ACHN (cell line): ENCODE measurements at places on chromosomes 4 and X.

DNA sequence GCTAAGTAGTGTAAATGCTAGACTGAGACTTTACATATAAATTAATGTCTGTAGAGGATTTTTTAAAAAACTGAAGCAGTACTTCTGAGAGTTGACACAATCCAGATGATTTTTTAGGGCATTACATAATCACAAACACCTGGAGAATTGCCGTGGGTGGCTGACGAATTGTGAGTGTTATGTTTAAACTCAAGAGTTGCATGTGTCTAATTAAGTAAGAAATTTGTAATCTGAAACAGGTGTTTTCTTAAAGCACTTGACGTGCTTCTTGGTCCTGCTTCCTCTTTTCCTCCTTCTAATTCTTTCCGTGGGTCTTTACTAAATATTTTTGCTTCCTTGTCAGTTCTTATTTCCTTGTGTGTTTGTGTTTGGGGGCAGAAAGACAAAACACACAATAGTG is 27.8 kb downstream of the PIR start:
- DNase-seq, result no peak

DNA sequence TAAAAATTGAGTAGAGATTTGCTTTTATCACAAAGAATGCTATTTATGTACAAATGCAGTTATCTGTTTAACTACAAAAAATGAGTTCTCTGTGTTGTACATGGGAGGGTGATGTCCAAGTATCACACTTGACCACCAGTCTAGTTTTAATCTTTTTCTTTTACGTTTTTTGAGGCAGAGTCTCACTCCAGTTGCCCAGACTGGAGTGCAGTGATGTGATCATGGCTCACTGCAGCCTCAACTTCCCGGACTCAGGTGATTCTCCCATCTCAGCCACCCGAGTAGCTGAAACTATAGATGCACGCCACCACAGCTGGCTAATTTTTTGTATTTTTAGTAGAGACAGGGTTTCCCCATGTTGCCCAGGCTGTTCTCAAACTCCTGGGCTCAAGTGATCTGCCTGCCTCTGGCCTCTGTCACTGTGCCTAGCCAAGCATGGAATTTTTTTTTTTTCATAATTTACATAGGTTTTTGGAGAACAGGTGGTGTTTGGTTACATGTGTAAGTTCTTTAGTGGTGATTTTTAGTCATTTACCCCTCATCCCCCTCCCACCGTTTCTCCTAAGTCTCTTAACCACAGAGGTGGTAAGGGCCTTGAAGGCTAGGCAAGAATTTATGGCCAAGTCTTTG is 47.9 kb upstream of the RPA4 start:
- no peak for DNase-seq

GRCh38 chr4:114875630-114876029 is 237.8 kb downstream of the NDST4 start:
- DNase-seq, result no peak

DNA sequence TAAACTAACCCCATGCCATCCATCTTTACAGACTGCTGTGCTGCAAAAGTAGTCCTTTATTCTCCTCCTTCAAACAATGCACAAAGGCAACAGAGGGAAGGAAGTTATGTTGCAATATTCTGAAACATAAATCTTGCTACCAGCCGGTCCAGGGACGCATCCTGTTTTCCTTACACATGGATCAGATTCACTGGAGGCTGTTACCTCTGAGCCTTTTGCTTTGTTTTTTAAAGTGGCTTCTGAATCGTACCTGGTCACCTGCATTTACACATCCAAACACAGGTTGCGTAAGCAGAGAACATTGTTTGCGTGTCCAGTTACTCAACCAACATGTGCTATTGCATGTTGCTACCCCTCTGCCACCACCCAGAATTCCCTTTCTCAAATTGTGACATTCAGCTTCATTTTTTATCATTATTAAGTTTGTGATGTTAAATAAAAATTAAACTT is 8.8 kb downstream of the PPARGC1A start:
- DNase-seq, result no peak

DNA sequence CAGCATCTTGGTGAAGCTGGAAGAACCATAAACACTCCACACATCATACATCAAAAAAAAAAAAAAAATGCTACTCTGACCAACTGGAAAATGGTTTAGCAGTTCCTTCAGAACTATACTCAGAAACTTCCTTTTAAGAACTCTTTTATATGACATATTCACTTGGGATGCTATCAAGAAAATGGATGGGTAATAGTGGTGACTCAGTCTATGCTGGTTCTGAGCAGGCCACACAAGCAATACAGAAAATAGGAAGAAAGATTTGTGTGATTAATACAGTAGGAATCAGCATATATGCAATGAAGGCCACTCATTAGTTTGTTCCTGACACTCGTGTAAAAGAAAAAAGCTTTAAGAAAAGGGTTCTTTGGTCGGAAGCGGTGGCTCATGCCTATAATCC is 123.5 kb upstream of the FAT4 start:
- no peak for DNase-seq

DNA sequence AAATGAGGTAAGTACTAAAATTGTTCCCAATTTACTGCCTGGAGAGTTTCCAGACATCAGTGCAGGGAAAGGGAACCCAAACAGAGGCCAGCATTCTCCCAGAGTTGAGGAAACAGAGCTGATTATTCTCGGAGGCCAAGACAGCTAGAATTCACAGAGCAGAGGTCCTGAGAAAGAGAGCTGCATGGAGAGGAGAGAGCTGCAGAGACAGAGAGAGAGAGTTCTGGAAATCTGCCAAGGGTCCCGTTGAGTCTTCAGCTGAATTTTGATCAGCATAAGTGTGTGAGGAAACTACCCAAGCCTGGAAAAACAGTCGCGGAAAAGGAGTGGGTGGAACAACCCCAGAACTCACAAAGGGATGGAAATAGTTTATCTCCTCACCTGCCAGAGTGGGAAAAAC is 43.8 kb upstream of the GPR173 start:
- DNase-seq, result no peak

DNA sequence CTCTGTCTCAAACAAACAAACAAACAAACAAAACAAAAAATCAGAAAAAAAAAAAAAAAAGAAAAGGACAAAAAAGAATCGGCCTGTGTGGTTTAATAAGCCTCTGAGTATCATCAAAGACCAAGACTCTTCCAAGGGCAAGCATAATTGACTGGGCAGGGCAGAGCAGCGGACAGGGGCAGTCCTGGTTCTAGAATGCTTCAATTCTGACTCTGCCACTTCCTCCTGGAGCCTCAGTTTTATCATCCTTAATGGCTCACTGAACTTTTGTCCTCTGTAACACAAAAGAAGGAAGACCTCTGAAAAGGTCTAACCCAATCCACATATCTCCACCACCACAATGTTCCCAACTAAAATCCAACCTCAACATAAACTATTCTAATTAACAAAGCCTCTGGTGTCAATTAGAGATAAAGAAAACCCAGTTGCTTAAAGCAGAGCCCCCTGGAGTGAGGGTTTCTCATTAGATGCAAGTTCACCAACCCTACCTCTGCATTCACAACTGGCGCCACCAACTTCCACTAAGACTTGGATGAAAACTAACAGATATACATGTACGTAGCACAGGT is 51.7 kb downstream of the TBC1D9 start:
- DNase-seq, result no peak

- DNase-seq, result no peak
Measured at GRCh38 chr4:175953960-175954521, 111.6 kb upstream of the WDR17 start.

DNA sequence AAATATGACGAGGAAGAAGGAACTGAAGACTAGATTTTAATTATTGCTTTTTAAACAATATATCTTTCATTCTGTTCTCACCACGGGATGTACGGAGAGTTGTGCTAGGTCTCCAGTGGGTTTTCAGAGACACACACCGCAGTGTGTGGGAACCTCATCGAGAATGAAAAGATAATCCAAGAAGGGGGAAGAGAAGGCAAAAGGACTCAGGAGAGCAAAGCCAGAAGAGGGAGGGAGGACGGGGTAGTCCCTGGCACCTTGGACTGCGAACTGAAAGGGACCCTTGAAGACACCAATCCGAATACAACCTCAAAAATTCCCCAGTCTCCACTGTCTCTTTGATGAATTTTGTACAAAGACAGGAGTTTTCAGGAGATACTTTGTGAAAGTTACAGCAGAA is 932 bp upstream of the LEF1 start:
- DNase-seq, result no peak

GRCh38 chrX:13695601-13696115 is 6.7 kb downstream of the RAB9A start:
- DNase-seq, result no peak
